ENCODE measurements at places on chromosomes 12 and 14.

- DNase-seq: peak; percentile 59
Measured at GRCh38 chr12:59164991-59165718, 244.9 kb upstream of the LRIG3 start.

- no peak for DNase-seq
Measured at GRCh38 chr12:101107032-101107763, 102.8 kb downstream of the SLC5A8 start.

DNA sequence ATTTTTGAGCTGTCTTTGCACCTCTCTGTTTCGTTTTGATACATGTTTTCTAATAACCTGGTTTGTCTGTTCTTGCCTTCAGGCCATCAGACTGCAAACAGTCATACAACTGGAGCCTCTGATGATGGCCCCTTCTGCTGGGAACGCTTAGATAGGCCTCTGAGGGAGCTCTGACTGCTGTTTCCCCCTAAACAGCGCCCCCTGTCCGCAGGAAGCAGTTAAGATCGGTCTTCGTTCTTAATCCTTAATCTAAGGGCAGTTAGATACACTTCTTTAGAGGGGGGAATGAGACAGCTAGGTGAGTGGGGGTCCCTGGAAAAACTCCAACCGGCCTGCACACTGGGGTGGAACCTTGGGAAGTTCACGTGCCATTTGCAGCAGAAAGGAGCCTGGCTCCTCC lies 1338.8 kb upstream of the SEL1L start:
- no peak for DNase-seq

- peak; percentile 59 for DNase-seq
Measured at GRCh38 chr14:51860825-51861499, 550 bp downstream of the GNG2 start.

DNA sequence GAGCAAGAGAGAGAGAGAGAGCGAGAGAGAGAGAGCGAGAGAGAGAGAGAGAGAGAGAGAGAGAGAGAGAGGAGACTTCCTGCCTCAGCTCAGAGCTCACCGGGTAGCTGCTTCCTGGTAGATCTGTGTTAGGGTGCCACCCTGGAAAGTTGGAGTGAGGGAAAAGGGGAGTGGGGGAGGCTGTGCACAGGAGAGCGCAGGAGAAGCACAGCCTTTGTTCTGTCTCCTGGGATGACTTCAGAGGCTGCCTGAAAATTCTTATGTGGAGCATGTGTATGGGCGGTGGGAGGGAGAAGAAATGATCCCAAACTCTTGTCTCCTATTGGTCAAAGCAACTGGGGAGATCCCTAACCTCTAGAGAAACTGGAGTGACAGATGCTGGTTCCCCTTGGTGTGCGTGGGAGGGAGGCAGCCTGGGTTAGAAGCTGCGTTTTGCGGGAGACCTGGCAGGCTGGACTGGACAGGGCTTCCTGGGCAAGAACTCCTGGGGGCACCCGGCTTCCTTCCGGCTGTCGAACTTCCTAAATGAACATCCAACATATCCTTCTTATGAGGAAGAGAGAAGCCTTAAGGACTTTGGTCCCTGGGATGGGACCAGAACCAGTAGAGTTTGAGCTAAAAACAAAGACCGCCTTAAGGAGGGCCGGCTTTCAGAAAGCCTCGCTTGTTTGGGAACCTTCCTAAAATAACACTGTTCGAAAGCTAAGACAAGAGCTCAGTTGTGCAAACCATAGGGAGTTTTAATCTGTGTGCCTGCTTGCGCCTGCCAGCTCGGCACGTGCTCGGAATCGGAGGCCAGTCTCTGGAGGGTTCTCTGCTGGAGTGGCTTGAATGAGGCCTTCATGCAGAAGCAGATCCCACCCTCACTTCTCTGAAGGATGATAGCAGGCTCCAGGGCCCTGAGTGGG lies 30.4 kb upstream of the BEGAIN start:
- DNase-seq: no peak

- no peak for DNase-seq
Measured at GRCh38 chr14:59117754-59118528, 70.5 kb upstream of the DAAM1 start.

DNA sequence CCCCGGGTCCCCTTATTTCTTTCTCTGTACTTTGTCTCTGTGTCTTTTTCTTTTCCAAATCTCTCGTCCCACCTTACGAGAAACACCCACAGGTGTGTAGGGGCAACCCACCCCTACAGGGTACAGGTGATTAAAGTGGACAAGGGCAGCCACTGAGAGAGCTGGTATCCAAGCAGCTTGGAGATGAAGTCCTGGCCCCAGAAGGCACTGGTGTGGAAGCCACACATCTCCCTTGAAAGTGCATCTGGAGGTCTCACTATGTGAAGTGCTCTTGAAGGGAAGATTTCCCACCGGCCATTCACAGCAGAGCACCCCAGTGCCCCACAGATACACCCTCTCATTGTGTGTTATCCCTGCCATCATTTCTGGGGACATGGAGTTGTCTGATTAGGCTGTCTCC lies 6.3 kb upstream of the BICD1 start:
- DNase-seq: no peak

- peak; percentile 13 for DNase-seq
Measured at GRCh38 chr14:50173891-50174290, 57.5 kb downstream of the SOS2 start.

- DNase-seq: no peak
Measured at GRCh38 chr12:113645603-113646002, 173.9 kb upstream of the LHX5 start.

GRCh38 chr14:78721756-78722480 lies 551.7 kb downstream of the NRXN3 start:
- DNase-seq: no peak

GRCh38 chr14:23539248-23540140 lies 12.1 kb downstream of the ZFHX2 start:
- DNase-seq: peak; percentile 32

DNA sequence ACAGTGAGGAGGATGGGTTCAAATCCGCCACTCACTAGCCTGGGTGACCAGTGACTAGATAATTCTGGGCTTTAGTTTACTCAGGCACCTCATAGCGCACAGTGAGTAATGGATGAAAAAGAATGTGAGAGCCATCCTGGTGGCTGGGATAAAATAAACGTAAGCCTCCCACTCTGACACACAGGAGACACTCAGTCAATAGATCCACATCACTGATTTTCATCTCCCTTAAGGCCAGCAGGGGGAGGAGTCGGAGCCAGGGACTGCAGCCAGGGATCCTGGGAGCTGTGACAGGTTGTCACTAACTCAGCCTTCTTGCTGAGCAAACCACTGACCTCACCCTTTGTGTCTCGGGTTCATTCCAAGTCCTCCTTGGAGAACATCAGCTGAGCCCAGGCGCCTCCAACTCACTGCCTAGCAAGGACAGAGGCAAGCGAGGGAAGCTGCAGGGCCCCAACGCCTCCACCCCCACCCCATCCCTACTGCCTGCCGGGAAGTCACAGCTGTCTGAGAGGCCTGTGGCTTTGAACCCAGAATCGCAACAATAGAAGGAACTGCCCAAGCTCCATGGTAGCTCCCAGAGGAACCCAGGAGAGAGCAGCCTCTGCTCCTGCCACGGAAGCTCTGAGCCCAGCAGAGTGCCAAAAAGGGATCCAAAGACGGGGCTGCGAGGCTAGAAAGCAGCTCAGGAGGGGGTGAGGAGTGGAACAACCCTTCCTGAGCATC lies 30.7 kb downstream of the PXN start:
- DNase-seq: peak; percentile 81

- DNase-seq: no peak
Measured at GRCh38 chr14:79947440-79948054, 263.8 kb downstream of the DIO2 start.

GRCh38 chr14:31487886-31488285 lies at the start of gene GPR33:
TSS of gene GPR33 (minus strand) at chr14:31488039. CDS start at chr14:31483965, 4,074 bp downstream.
- DNase-seq: no peak

- no peak for DNase-seq
Measured at GRCh38 chr12:119235197-119235751, 56.5 kb downstream of the HSPB8 start.

- no peak for DNase-seq
Measured at GRCh38 chr12:84624601-84625000, 288.0 kb downstream of the SLC6A15 start.

DNA sequence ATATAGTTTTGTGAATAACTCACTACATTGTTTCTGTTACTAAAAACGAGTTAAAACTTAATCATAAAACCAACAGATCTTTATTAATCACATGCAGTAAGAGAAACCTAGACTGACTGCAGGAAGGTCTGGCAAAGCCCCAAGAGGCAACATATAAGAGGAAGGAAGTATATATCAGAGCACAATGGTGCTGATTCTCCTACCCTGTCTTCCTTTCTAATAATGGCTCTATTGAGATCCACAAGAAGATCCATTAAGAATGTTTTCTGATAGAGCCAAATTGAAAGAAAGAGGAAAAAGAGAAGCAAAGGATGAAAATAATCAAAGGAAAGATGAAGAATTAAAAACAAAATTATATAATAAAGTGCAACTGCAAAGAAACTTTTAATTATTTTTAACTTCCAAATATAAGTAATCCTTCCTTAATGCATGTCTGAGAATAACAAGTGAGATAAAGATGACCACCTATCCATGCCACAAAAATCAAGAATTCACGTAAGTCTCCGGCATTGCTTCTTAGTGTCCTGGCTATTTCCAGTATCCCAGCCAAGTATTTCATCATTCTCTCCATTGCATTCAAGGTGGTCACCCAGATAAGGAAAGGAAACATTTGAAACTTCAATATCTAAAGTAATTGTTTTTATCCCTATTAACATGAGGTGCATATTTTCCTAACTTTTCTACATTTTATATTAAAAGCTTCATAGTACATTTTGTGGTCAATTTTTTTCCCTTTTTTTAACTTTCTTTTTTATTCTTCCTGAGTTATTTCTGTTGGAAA lies 62.2 kb downstream of the SOX5 start:
- peak; percentile 8 for DNase-seq

- DNase-seq: no peak
Measured at GRCh38 chr12:62299617-62300016, 39.4 kb downstream of the USP15 start.

DNA sequence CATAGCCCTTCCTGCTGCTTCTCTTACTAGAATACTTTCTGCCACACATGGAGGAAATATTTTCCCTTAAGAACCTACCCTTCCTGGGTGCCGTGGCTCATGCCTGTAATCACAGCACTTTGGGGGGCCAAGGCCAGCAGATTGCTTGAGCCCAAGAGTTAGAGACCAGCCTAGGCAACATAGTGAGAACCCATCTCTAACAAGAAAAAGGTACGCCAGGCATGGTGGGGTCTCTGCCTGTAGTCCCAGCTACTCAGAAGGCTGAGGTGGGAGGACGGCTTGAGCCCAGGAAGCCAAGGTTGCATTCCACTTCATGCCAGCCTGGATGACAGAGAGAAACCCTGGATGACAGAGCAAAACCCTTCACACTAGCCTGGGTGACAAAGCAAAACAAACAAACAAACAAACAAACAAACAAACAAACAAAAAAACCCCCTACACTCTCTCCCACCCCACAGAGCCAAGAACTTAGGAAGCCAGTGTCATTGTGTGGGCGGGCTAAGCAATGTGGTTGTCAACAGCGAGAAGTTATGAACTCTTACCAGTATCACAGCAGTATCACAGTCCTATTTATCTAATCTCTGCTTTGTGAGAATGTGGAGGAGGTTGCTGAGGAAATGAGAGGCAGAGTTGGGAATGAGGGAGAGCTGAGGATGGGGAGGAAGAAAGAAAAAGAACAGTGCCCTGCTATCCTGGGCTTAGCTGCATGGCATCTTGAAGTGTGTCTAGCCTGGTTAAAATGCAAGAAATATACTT lies 53.8 kb upstream of the CLEC14A start:
- DNase-seq: no peak

DNA sequence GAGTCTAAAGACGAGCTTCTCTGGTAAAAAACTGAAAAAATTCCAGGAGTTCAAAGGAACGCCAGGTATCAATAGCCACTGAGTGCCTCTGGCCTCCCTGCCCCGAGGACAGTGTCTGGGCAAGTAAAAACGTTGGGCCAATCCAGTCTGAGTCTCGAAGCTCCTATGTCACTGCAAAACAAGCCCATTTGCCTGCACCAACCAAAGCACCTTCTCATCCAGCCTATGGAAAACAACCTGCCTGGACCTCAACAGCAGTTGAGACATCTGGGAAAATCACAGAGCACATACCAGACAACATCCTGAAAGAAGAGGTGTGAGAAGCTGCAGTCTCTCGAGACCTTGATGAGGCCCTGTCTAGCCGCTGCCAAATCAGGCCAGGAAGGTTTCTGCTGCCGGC lies 56.6 kb downstream of the RNF34 start:
- no peak for DNase-seq

GRCh38 chr12:124006085-124006845 lies 33.2 kb downstream of the ZNF664 start:
- no peak for DNase-seq

DNA sequence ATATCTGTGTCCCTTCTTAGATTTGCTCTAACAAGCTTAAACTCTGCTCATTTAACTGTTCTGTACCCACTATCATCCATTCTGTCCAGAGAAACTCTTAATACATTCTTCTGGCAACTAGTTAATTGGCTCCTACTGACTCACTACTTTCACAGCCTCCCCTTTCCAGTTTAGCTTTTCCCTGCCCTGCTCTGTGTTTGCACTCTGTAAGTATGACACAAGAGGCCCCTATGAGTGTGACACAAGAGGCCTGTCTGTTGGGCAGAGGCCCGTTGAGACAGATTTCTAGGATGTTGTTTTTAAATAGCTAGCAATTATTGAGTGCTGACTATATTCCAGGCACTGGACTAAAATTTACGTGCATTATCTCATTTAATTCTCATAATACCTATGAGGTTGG lies 246.0 kb upstream of the DAAM1 start:
- peak; percentile 67 for DNase-seq

DNA sequence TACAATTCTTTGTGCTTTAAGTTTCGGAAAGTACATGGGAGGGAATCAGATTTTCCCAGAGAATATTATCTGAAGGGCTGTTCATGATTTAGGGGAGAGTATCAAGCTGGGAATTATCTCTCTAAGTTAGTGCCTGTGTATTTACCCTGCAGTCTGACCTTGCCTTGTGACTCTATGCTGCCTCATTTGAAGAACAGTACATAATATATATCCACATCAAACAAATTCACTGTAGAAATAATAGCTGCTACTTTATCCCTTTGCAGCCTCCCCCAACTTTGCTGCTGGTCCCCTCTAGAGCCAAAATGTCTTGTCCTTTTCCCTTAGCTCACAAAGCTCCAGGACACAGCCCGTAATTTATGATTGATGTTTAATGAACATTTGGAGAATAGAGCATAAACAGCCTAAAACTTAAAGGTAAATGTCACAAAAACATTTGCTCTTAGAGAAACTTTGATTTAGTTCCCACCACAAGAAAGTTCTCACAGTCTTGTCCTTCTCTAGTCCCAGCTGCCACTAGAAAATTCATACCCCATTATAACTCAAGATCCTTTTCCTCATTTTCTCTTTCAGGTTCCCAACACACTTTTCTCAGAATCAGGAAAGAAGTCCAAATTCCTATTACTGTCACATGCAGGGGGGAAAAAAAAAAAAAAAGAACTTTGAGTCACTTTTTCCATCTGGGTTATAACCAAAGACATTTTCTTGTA lies 1009.6 kb downstream of the FLRT2 start:
- DNase-seq: no peak

DNA sequence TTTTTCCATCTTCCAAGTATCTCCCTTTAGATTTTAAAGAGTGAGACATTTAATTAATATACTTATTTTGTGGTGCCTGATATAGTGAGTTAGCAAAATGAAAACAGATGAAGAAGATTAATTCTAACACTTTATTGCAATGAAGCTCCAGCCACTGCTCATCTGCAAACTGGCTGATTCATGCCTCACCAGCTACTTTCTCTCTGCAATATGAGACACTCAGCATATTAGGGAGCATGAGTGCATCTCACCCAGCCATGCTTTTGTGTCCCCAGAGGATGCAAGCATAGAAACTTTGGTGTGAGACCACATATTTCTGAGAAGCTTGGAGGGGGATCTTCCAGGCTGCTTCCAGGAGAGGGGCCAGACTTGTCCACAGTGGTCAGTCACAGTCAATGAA lies 148.6 kb downstream of the BMP4 start:
- DNase-seq: no peak
